ENCODE measurements at places on chromosomes 2 and 18.

DNA sequence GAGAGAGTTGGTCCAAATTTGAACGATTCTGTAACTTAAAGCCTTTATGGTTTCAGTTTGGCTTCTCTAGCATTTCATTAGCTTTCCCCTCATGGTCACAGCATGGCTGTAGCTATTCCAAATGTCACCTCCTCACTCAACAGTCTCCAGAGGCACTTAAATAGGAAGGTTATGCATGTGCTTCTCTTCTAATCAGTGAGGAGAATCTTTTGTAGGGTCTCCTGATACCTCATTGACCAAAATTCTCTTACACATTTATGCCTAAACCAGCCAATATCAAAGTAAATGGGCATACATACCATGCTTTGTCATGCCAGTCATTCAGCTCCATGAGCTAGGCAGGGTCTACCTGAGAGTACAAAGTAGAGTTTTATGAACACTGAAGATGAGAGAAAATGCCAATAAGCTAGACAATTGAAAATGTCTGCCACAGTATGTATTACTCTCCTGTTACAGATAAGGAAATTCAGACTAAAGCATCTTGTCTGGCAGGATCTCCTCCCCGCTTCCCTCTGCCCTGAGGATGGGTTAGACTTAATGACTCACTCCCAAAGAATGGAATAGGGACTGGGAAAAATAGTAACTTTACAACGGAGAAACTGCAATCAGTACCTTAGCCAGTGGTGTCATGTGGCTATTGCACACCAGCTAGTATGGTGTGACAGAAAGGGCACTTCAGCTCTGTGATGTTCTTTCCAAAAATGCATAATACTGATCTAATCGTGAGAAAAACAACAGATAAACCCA is 15.4 kb downstream of the DSG2 start:
- no peak for DNase-seq

- no peak for DNase-seq
These were observed 72.8 kb downstream of the DYSF start for GRCh38 chr2:71526141-71526540.

DNA sequence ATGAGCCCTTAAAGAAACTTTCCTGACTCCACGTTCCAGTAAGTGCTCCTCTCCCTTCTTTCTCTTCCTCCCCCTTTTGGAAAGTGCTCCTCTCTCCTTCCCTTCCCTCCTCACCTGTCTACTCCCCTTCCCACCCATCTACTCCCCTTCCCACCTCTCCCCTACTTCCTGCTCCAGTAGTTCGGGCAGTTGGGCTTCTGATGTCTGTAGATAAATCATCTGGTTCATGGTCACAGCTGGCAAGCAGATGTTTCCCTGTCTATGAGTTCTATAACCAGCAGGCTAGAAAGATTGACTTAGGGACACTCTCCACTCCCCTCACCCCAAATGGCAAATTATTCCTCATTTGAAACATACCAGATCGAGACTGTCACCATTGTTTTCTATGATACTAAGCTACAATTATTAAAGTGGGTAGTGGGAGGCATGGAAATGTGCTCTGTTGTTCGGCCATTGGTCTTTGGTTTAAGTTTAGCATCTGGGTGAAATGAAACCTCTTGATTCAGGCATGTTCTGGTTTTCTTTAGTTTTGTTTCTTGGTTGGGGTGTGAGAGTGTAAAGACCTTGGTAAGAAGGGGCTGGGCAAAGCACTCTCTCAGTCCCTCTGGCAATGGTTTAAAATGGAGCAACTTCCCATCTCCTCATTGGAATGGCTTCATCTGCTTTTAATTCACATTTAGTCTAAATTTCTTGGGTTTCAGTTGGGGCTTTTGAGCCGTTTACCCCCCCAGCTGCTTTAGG is 413.2 kb upstream of the SPRED2 start:
- DNase-seq: no peak

GRCh38 chr18:31684279-31685096 is at the start of gene B4GALT6:
Gene B4GALT6, minus strand, starts transcription at chr18:31684581. Its CDS starts 155 bp downstream, at chr18:31684426.
- DNase-seq: peak; percentile 53

GRCh38 chr2:166373105-166373504 is 2.6 kb downstream of the SCN9A start:
- DNase-seq: no peak

- DNase-seq: no peak
These were observed 38.7 kb downstream of the RALBP1 start for GRCh38 chr18:9513971-9514512.

- no peak for DNase-seq
These were observed 55.2 kb upstream of the STON1 start for GRCh38 chr2:48474574-48475298.

GRCh38 chr18:64053246-64053645 is 83.4 kb downstream of the SERPINB8 start:
- DNase-seq: no peak

DNA sequence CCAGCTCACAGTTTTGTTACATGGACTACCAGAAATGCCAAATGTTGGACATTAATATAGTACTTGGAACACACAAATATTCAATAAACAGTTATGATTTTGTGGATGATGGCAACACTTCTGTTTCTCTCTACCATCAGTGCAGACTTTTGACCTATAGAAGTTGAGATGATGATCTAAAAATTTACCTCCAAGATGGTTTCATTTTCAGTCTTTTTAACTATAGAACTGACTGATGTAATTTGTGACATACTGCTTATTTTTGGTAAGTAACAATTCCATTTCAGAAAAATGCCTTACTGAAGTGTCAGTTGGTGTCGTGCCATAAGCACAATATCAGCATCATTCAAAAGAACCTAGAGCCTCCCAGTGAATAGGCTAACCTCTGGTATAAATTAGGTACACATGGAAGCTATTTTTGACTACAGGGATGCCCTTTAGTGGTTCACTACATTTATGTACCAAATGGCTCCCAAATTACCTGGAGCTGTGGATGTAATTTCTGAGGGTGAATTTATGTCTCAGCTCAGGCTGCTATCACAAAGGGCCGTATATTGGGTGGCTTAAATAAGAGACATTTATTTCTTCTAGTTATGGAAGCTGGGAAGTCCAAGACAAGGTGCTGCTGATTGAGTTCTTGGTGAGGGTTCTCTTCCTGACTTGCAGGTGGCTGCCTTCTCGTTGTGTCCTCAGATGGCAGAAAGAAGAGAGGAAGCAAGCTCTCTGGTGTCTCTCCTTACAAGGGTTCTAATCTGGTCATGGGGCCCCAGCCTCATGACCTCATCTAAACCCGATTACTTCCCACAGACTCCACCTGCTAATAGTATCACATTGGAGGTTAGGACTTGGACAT is 66.5 kb downstream of the ALPK2 start:
- DNase-seq: no peak

DNA sequence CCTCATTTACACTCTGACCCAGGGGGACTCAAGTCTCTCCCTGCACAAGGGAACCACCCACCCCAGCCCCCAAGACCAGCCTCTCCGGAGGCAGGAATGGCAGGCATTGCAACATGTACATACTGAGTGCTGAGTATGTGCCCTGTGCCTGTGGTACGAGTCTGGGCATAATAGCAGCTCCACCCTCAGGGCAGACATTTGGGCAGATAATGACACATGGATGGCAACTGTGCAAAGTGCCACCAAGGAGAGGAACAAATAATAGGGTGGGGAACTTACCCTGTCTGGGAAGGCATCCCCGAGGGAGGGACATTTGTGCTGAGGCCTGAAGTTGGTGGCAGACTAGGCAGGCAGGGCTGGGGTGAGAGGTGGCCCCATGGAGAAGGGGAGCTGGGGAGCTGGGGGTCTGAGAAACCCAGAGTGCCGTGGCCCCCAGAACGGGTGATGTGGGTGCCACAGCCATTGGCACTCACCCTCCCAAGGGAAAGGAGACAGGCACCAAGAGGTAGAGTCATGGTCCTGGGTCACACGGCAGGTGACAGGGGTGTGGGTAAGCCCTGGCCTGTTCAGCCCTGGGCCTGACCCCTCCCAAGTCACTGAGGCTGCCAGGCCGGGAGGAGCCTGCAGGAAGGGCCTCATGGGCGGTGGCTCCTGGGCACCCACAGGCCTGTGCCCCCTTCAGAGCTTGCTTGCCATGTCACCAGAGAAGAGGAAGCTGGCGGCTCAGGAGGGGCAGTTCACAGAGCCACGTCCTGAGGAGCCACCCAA is 15.7 kb upstream of the GPR17 start:
- no peak for DNase-seq

DNA sequence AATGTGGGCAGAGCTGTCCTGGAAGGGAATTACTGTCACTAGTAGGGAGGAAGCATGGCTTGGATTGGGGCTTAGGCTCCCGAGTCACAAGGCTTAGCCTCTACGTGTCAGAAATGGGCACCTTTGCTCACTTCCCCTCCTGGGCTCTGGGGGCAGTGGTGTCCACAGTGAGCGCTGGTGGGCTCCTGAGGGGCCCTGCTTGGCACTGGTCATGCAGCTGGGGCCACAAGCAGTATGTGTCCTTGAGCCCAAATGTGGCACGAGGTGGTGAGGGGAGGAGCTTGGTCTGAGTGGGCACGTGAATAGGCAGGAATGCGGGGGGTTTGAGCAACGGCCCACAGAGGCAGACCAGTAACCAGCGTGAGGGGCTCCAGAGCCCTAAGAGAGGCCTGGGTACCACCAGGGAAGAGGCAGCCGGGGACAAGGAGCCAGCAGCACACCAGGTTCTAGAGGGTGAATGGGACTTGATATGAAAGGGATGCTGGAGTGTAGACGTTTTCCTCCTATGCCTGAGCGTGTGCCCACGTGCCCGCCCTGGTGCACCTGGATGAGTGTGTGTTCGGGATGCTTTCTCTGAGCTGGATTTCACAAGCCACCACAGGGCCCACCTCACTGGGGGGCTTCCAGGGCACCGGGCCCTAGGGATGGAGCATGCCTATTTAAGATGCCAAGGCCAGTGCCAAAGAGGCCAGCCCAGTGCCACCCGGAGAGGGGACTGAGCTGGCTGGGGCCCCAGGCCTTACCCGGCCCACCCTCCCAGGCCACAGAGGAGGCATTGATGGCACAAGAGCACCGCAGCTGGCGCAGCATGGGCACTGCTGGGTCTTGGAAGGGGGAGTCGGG is 22.8 kb upstream of the PTMA start:
- no peak for DNase-seq

GRCh38 chr2:98771721-98772524 is 41.0 kb upstream of the MGAT4A start:
- no peak for DNase-seq

DNA sequence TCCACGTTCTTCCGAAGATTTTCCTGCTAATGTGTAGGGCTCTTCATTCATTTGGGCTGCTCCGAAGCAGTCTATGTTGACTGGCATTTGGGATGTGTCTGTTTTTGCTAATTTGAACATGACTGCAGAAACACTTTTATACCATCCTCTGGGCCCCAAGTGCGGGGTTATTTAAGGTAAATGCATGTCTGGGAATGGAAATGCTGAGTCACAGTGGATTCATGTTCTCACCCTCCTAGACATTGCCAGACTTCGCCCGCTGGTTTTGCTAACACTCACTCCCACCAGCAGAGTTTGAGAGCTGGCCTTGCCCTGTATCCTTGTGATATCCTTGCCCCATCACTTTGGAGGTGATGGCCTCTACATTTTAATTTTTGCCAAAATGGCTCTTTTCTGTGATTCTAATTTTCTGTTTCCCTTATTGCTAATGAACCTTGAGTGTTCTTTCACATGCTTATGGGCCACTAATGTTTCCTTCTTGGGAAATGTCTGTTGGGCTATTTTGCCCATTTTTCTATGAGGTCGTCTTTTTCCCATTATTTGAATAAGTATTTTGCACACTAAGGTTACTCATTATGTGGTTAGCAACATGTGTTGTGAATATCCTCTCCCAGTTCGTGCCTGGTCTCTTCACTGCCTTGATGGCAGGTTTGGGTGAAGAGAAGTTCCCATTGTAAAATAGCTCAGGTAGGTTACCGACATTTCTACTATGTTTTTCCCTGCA is 204.1 kb downstream of the GLI2 start:
- no peak for DNase-seq

DNA sequence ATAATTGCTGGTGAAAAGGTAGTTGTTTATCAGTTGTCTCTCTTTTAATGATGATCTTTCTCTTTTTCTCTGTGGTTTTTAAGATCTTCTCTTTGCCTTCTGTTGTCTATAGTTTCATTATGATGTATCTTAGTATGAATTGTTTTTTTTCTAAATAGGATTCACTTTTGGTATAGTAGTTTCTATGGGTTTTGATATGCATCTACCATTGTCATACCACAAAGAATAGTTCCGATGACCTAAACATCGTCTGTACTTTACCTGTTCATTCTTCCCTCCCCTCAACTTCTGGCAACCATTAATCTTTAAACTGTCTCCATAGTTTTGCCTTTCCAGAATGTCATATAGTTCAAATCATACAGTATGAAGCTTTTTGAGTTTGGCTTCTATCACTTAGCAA is 19.6 kb downstream of the RDH14 start:
- DNase-seq: no peak

- no peak for DNase-seq
These were observed 3.7 kb downstream of the ZNF142 start for GRCh38 chr2:218655751-218656150.

DNA sequence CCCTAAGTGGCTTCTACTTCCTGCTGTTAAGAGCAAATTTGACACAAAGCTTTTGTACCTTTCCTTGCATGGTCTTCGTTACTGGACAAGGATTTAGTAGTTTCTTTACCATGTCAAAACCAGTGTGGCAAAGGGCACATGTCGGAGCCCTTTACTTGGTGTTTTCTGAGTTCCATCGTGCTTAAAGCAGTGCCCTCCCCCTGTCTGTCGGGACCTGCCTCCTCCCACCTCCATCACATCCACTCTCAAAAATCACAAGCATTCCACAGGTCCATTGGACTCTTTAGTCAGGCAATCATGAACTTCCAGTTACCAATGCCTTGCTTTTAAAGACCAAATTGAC is 763 bp downstream of the CCDC141 start:
- no peak for DNase-seq

- no peak for DNase-seq
These were observed 21.1 kb upstream of the IL18RAP start for GRCh38 chr2:102401865-102402264.

DNA sequence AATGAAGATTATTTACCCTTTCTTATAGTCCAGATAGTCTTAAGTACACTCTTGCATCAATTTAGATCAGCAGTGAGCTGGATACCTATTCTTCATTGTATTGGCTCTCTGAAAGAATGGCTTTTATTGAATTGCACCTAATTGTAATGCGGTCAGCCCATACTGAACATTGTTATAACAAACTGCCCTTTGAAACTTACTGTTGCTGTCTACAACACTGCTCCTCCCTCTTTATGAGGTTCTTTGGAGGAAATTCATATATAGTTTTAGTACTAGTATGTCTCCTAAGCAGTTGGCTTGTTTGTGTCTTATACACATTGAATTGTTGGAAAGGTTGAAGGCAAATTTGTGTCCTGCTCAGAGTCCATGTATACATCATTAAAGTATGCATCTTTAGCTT is 66.5 kb upstream of the UGP2 start:
- no peak for DNase-seq

- no peak for DNase-seq
These were observed 36.5 kb downstream of the MGAT5 start for GRCh38 chr2:134290358-134290757.

DNA sequence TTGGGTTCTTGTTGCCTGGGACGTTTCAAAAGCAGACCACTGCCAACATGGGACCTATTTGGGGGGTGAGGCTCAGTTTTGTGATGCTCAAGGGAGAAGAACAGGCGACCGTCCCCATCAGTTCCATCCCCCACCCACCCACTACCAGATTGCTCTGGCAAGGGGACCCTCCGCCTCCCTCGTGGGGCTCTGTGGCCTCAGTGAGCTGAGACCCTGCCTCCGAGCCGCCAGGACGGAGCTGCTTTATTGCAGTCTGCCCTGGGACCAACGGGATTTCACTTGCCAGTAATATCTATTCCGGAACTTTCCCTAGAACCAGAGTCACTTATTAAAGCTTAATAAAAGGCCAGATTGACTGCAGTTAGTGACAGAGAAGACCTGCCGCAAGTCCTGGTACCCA is 146.3 kb downstream of the KLHL29 start:
- no peak for DNase-seq

Measured in NCI-H1092 (cell line).